ENCODE measurements at places on chromosomes 5 and 9.

DNA sequence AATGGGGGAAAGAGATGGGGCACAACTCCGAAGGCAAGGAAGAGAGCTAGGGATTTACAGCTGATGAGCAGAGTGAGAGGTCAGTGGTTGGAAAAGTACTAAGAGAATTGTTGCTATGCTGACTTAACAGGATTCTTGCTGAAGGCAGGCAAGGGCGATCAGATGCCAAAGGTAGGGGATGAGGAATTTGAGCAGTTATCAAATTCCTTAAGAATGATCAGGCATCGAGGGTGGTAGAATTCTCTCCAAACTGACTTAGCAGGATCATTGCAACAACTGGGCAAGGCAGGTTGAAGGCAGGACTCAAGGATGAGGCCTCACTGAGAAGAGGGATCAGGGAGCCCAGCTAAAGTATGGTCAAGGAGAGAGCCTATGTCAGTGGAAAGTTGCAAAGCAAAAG is 171.0 kb downstream of the HSD17B3 start:
- no peak for DNase-seq

GRCh38 chr9:33737811-33738606 is 57.4 kb upstream of the PRSS3 start:
- no peak for DNase-seq

- DNase-seq = no peak
Measured at GRCh38 chr5:173736923-173737412, 120.5 kb upstream of the BOD1 start.

DNA sequence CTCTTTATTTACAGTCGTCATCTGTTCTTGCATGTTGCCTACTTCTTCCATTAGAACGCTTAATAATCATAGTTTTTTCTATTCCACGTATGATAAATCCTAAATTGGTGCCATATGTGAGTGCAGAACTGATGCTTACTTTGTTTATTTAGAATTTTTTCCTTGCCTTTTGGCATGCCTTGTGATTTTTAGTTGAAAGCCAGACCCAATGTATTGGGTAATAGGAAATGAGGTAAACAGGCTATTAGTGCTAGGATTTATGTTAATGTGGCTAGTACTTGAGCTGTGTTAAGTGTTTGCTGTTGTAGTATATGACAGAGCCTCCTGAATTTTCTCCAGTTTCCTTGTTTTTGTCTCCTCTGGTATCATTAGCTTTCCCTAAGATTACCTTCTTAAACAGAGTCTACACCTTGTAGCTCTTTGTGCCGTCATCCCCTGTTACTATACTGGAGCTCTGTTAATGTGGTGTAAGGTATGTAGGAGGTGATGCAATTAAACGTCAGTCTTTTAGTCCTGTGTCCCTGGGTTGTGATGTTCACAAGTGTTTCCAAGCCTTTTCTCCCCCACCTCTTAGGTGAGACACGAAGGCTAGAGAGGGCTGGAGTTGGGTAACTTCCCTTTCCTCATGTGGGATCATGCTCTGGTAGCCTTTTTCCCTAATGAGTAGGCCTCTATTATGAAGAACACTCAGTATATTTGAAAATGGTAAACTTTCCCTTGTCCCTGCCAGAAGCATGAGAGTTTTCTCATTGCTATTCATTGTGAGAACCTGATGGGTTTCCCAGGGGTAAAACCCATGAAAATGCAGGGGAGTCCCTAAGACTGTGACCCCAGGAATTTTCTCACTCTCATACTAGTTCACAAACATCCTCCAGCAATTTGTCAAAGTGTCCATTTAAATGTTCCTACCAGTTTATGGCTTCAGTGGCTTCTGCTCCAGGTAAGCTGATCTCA is 21.2 kb downstream of the SPATA31D3 start:
- DNase-seq = no peak

DNA sequence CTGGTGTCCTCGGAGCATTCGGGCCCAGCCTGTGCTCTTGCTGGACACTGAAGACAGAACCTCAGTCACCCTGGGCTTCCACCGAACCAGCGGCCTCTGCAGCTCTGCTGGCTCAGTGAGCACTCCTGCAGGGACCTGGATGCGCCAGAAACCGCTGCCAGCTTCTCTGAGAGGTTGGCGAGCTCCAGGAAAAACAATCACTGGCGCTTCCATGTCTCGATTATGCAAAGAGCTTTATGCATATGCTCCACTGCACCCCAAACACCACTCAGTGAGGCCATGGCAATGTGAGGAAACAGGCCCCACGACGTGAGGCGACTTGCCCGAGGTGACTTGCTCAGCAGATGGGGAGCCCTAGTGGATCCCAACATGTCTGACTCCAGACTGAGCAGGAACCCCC is 11.0 kb downstream of the PRDM12 start:
- no peak for DNase-seq

- no peak for DNase-seq
Measured at GRCh38 chr9:106916466-106917235, 53.7 kb downstream of the ZNF462 start.

DNA sequence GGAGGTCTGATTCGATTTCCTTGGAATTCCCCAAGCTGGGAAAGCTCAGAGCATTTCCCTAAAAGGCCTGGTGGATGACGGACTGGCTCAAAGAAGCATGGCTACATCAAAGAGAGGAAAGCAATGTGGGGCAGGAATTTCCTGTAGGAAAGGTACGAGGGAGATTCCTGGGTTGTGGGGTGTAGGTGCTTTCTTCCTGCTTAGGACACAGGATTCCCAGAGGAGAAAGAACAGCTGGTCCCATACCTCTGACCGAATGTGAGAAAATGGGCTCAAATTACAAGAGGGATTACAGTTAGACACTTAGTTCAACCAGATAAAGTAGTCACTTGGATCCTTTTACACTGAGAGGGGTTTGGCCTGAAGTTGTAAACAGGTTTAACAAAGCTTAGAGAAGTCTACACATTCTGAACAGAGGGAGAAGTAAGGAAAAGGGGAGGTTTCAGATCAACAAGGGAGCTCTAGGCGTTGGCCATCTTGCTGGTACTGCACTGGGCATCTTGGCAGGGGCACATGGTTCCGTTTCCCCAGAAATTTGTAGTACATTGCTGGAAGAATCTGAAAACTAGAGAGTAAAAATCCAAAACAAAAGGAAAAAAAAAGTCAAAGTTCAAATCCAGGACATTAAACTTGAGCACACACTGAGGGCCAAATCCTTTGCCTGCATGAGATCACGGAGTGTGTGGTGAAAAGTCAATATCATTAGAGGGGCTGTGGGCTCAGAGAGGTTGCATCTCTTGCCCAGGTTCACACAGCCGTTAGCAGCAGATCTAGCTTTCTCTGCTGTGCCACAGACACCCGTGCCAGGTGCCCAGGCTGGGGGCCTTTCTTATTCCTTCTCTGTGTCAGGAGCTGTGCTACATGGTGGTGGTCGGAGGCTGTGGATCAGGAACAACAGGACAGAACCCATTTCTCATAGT is 171.3 kb downstream of the RGS3 start:
- no peak for DNase-seq

- DNase-seq = no peak
Measured at GRCh38 chr5:150108711-150109514, 22.6 kb upstream of the CSF1R start.

DNA sequence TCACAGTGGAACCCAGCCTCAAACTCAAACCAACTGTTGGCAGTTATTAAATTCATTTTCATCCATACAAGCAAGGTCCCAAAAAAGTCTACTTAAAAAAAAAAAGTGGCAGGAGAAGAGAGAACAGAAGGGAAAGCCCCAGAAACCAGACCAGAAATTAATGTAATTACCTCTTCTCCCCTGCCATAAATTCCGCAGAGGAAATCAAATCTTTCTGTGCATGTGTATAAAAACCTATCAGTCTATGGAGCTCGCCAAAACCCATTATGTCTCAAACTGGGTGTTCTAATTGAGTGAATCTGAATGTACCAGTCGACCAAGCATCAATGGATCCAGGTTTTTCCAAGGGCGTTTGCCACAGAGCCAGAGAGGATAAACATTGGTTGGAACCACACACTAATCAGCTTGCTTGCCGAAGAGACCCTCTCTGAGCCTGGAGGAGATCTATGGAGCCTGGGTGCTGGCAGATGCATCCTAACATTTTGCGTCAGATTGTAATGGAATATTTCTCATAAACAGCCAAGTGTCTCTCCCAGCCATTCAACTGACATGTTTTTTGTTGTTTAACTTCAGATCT is 7.9 kb upstream of the HAND1 start:
- DNase-seq = no peak

GRCh38 chr5:151923866-151924476 is 680 bp downstream of the GLRA1 start:
- no peak for DNase-seq

- DNase-seq = no peak
Measured at GRCh38 chr9:99465231-99465907, 243.3 kb downstream of the SEC61B start.

DNA sequence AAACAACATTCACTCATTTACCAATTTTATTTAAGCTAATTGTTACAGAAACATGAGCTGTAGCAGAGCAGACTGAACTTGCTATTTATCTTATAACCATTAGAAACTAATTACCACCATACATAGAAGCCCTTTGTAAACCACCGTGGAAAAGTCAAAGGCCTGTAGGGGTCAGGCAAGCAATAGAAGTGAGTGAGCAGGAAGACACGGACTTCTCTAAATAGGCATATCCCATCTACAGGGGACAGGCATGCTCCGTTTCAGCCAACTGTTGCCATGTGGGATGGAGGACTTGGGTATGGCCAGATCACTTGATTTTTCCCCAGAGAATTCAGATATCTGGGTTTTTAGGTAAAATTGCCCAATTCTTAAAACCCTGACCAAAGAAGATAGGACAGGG is 44.8 kb downstream of the PRRC1 start:
- no peak for DNase-seq

GRCh38 chr5:66757219-66757833 is 161.1 kb downstream of the MAST4 start:
- DNase-seq = no peak

DNA sequence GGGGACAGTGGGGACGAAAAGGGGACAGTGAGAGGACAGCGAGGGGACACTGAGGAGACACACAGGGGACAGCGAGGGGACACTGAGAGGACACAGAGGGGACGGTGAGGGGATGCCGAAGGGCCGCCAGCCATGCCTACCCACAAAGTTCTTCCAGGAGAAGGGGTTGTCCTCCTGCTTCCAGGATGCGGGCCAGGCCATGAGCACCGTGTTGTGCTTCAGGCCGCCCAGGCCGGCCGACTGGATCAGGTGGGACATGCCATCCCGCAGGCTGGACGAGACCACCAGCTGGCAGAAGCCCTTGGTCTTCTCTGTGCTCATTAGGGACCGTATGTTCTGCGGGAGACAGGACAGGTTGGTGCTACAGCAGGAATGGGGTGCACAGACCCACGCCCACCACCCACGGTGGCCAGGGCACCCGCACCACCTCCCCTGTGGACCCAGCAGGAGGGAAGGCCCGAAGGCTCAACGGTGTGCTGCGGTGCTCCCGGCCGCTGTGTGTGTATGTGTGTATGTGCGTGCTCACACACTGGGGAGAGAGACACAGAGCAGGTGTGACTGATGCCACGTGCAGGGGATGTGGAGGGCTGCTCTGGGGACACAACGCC is 46.6 kb downstream of the SLC12A7 start:
- DNase-seq = no peak

GRCh38 chr9:124390794-124391658 is 24.2 kb downstream of the PSMB7 start:
- no peak for DNase-seq

- no peak for DNase-seq
Measured at GRCh38 chr5:40428126-40428525, 251.6 kb upstream of the PTGER4 start.

DNA sequence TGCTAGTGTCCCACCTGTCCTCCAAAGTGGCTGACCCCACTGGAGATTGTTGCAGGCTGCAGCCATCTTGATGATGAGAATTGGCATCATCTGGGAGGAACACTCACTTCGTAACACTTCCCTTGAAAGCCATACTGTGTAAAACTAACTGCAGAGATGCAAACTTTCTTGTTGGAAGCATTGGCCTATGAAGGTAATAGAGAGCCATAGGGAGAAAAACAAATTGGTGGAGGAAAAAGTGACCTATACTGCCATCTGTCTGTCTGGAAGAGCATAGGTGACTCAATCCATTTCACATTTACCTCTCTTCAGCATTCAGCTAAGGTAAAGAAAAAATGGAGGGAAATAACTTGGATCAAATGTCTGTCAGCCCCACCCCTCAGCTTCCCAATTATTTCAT is 473.4 kb downstream of the NTRK2 start:
- no peak for DNase-seq

- DNase-seq = peak; percentile 33
Measured at GRCh38 chr5:62306896-62307689, 1.1 kb downstream of the KIF2A start.

- no peak for DNase-seq
Measured at GRCh38 chr5:9898319-9898718, 268.2 kb upstream of the TAS2R1 start.

- no peak for DNase-seq
Measured at GRCh38 chr5:175162036-175162435, 281.9 kb downstream of the DRD1 start.

DNA sequence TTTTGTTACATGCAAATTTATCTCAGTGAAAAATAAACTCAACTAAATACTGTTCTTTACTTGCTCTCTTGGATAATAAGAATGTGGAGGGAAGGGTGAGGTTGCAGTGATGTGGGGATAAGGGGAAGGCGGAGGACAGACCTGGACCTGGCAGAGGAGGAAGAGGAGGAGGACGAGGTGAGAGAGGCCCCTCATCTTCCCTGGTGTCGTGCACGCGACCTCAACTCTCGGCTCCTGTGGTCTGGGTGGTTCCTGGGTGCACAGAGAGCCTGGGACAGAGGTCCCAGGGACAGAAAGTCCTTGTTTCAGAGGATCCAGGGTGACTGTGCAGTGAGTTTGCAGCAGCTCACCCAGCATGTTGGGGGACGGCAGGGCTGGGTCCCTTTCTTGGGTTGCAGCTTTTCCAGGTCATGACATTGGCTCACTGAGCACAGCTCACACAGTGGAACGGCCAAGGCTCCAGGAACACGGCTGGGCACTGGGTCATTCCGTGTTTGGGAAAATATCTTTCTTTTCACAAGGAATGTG is 37.7 kb upstream of the LPCAT1 start:
- DNase-seq = no peak

- DNase-seq = no peak
Measured at GRCh38 chr9:72173080-72173479, 23.8 kb downstream of the GDA start.

- no peak for DNase-seq
Measured at GRCh38 chr9:4287886-4288588, 11.8 kb downstream of the GLIS3 start.

GRCh38 chr9:77927265-77927664 is 104.3 kb downstream of the GNAQ start:
- no peak for DNase-seq

GRCh38 chr5:171268700-171269620 is 40.1 kb upstream of the TLX3 start:
- no peak for DNase-seq

- DNase-seq = no peak
Measured at GRCh38 chr9:33921967-33922895, 105.3 kb downstream of the UBE2R2 start.

- DNase-seq = no peak
Measured at GRCh38 chr9:10050016-10050415, 562.8 kb downstream of the PTPRD start.

GRCh38 chr9:113950195-113951031 is 74.3 kb downstream of the ZNF618 start:
- no peak for DNase-seq

- DNase-seq = no peak
Measured at GRCh38 chr5:72482046-72482445, 25.2 kb downstream of the ZNF366 start.

All from stimulated activated CD4-positive, alpha-beta T cell treated with anti-CD3 and anti-CD28 coated beads, Interleukin-1b, Interleukin-23, amount 100 ng/mL, for 1 hour (primary cell).